Osteoblast (primary cell): ENCODE measurements at places on chromosomes 12 and 14. TPM values are rescaled to one million over a fixed set of nuclear protein-coding genes. Genes with fewer than 3 reads are reported as not detected.
A peak's percentile ranks its signal among the peaks of the same experiment; 100 is the strongest.

- peak overlapping the region; percentile 100 for H3K4me3 ChIP-seq
- H3K4me1 ChIP-seq, result peaks cover 10% of the 10 kb centered on the region
- no peaks in the 10 kb centered on the region for H3K27me3 ChIP-seq
- no peaks in the 10 kb centered on the region for H3K36me3 ChIP-seq
- H3K27ac ChIP-seq, result peak overlapping the region; percentile 79
Measured at GRCh38 chr14:70416338-70416724, 559 bp downstream of the SYNJ2BP start.

Gene TAS2R19
- 5.0 and 7.6 TPM in 2 replicates for total RNA-seq

Gene RIMBP2
- total RNA-seq, result not detected in 2 replicates

DNA sequence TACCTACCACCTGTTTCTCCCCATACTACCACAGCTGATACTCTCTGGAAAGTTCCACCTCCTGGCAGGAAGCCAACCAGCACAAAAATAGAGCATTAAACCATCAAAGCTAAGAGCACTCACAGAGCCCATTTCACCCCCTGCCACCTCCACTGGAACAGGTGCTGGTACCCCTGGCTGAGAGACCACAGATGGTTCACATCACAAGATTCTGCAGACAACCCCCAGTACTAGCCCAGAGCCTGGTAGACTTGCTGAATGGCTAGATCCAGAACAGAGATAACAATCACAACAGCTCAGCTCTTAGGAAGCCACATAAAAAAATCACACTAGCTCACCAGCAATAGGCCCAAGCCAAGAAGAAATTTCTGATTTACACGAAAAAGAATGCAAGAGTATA, 855.2 kb downstream of the FSCB start:
- no peak overlapping the region for H3K4me3 ChIP-seq
- H3K27me3 ChIP-seq, result no peaks in the 10 kb centered on the region
- H3K4me1 ChIP-seq, result no peaks in the 10 kb centered on the region
- H3K36me3 ChIP-seq, result no peaks in the 10 kb centered on the region
- no peak for DNase-seq

DNA sequence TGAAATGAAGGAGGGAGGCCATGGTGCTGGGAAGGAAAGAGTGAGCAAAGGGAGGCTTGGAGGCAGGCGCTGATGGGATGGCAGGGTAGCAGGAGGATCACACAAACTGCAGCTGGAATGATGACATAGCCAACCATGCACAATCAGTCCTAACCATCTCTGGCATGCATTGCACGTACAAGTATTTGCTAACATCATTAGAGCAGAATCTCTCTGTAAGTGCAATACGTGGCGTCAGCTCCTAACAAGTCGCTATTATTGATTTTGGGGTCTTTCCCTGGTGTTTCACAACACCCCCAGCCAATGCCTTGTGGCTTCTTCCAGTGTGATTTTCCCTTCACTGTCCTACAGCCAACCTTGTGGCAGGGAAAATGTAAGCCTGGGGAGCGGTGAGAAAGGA, 18.5 kb downstream of the BDKRB1 start:
- no peak overlapping the region for H3K4me3 ChIP-seq
- peak overlapping the region; percentile 89 for H3K27ac ChIP-seq
- H3K4me1 ChIP-seq, result peaks cover 33% of the 10 kb centered on the region
- no peak for DNase-seq
- no peaks in the 10 kb centered on the region for H3K27me3 ChIP-seq

Gene SPPL3
- 10.9 TPM in 2 replicates for total RNA-seq

GRCh38 chr14:70888681-70889175, 18.5 kb upstream of the PCNX1 start:
- no peak overlapping the region for H3K4me3 ChIP-seq
- no peaks in the 10 kb centered on the region for H3K27me3 ChIP-seq
- no peaks in the 10 kb centered on the region for H3K36me3 ChIP-seq
- H3K27ac ChIP-seq, result peak overlapping the region; percentile 86

DNA sequence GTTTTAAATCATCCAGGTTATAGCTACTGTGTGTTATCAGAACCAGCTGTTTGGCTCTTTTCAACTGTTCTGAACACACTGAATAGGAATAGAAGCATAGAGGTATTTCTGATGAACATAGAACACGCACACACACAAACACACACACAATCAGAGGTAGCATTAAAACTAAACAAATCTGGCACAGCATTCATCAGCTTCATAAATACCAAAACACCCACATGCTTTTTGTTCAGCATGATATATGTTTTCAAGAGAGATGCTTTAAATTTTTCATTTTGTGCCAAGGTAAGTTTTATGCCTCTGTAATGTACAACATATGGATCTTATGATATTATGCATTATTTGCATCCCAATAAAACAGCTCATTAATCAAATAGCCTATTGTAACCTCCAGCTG, 208.6 kb downstream of the GALC start:
- no peaks in the 10 kb centered on the region for H3K36me3 ChIP-seq
- DNase-seq, result no peak
- H3K27ac ChIP-seq, result no peak overlapping the region
- H3K27me3 ChIP-seq, result no peaks in the 10 kb centered on the region
- H3K4me3 ChIP-seq, result no peak overlapping the region

Gene ISCA2
- total RNA-seq, result 8.7 and 18.6 TPM in 2 replicates

- H3K27me3 ChIP-seq, result no peaks in the 10 kb centered on the region
- no peaks in the 10 kb centered on the region for H3K36me3 ChIP-seq
- DNase-seq, result no peak
- H3K27ac ChIP-seq, result no peak overlapping the region
Measured at GRCh38 chr12:83122623-83122934, 435.9 kb downstream of the TMTC2 start.

Gene PRIMA1
- not detected in 2 replicates for total RNA-seq

DNA sequence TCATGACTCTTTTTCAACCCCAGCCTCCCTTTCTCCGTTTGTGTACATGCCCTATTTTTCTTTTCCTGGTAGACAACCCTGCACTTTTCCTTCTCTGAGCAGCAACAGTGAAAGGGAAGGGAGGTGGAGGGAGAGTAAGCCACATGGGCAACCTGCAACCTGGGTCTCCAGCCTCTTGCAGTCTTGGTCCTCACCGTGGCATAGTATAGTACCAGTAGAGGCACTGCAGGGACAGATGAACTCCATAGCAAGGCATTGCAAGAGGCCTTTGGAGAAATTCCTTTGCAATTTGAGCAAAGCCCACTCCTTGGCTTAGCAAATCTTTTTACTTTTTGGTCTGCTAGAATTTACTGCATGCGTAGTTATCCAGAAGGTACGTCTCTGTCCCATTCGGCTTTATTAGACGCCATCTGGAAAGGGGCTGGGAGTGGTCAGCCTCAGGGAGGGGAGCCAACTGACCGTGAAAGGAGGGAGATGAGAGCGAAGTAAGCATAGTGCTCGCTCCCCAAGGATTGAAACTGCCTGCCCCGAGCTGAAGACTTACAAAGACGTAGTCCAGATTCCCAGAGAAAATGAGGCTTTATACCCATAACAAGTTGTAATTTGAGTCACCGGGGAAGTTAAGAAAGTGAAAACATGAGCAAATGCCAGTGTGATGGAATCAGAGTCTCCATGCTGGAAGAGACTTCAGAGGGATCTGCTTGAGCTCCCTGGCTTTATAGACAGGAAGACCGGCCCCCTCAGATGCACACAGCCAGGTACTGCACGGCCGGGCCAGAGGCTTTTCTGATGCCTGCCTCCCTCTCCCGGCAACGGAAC, 332.0 kb downstream of the CACNA1C start:
- H3K4me1 ChIP-seq, result peaks cover 38% of the 10 kb centered on the region
- H3K27ac ChIP-seq, result peak overlapping the region; percentile 79
